ENCODE measurements at places on chromosomes 6 and 20.

DNA sequence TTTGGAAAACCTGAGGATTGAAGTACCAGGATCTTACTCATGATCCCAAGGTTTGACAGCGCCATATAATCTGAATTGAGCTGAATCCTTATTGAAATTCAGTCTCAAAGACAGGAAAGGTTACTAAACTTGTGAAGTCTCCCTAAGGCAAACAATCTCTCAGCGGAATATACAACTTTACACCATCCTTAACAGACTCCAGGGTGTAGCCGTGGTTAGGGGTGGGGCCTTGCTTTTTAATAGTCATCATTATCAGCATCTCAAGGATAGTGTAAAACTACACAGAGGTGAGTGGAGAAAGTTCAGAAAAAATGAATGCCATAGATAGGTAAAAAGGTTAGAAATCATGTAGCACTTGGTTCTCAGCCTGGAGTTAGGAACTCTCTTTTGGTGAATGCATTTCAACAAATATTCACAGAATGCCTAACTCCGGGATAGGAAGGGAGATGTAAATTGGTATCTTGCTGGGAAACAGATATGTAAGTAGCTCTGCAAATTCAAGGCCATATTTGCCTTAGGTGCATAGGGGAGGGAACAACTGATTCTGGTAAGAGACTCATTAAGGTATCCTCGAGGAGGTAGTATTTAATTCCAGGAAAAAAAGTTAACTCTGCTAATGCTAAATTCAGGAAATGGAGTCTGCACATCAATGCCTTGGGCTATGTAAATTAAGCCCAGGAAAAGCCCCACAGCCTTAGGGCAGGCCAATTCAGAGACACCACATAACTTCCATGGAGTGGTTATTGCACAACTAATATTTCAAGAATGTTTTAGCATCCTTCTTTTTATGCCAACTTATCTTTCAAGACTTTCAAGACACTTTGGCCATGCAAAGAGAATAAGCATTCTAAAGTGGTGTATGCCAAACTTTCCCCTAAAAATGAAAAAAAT lies 61.6 kb downstream of the SNAP25 start:
- DNase-seq, result no peak

DNA sequence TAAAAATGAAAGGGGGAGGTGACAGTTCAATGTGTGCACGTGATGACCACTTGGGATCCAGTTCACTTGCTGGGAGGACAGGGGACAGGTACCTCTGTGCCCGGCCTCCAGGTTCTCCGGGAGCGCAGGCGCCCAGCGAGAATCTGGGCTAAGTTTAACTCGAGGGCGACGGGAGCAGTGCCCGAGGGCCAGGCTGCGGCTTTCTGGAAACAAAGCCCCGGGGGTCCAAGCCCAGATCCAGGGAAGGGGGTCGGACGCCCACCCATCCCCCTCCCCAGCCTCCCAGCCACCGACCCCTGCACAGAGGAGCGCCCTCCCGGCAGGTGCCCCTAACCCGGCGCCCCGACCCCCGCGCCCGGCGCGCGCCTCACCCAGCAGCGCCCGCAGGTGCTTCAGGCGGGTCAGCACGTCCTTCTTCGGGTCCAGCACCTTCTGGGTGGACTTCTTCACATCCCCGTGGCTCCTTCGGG lies 405 bp downstream of the RALGAPA2 start:
- no peak for DNase-seq

DNA sequence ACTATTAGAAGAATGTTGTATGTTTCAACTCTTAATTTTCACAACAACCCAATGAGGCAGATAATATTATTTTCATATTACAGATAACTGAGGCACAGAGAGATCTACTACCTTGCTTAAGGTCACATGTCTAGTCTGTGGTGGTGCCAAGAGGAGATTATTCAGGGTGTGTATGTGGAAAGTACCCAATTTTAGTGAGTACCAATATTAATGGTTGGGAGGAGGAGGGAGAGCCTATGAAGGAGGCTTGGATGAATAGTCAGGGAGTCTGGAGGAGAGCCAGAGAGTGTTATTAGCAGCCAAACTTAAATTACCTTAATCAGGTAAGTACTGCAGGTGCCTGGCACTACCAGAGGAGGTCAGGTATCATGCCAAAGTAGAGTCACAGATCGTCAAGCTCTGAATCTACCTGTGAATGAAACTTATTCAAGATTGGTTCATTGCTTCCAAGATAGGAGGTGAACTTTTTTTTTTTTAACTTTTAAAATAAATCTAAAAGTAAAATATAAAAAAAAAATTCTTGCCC lies 10.9 kb upstream of the CALHM6 start:
- DNase-seq, result no peak

GRCh38 chr20:37670351-37670791 lies 23.5 kb upstream of the CTNNBL1 start:
- no peak for DNase-seq

DNA sequence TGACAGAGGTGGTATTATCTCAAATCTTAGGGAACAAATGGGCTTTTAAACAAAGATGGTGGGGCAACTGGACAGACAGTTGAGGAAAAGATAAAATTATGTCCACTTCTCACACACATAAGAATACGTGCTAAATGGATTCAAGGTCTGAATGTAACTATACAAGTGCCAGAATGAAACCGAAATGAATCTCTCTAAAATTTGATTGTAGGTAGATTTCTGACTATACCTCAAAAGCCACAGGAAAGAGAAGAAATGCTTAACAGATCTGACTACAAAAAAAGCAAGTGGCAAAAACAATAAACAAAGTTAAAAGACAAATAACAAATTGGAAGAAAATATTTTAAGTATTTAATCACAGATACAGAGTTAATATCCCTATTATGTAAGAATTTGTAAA lies 182.7 kb upstream of the OLIG3 start:
- DNase-seq, result no peak

GRCh38 chr6:4550227-4550597 lies 226.0 kb upstream of the CDYL start:
- DNase-seq, result no peak

- DNase-seq, result no peak
Measured at GRCh38 chr6:135434991-135435390, 62.5 kb downstream of the AHI1 start.

DNA sequence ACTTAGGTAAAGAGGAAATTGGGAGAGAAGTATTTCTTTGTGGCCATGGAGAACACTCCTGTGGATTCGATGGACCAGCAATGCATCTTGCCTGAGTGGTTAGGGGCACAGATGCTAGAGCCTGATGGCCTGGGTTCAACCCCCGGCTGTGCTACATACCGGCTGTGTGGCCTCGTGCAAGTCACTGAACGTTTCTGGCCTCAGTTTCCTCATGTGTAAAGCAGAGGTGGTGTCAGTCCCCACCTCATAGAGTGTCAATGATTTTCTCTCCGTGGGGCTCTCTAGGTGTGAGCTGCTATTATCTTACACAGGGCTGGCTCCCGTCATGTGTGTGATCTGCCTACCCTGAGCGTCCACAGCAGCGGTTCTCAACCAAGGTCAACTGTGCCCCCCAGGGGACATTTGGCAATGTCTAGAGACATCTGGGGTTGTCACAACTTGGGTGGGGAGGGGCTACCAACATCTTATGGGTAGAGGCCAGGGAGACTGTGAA lies 50.0 kb upstream of the PTPN1 start:
- no peak for DNase-seq

- DNase-seq, result no peak
Measured at GRCh38 chr6:22883061-22883717, 313.8 kb downstream of the HDGFL1 start.

Measured in stimulated activated CD4-positive, alpha-beta T cell treated with anti-CD3 and anti-CD28 coated beads, Interleukin-4, amount 100 ng/mL, for 1 hour (primary cell).